ENCODE measurements at places on chromosomes 4 and X.

GRCh38 chr4:99463566-99463965 lies 28.4 kb upstream of the ADH7 start:
- no peak for DNase-seq

GRCh38 chrX:150635952-150636351 lies 57.2 kb upstream of the MTMR1 start:
- no peak for DNase-seq

- no peak for DNase-seq
These were observed 53.5 kb upstream of the VEGFD start for GRCh38 chrX:15437724-15438123.

DNA sequence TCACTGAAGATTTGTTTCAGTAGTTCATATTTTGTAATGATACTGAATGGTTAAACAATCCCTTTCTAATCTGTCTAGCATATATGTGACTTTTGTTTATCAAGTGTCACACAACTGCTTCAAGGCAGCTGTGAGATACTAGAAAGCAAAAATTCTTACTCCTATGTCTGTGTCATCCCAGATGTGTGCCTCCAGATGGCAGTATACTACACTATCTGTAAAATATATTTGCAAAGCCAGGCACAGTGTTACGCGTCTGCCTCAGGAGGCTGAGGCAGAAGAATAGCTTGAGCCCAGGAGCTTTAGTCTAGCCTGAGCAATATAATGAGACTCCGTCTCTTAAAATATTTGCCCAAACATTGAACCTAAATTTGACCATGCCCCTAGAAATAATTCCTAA lies 4.0 kb downstream of the NUDT10 start:
- no peak for DNase-seq

GRCh38 chr4:124804041-124804440 lies 91.5 kb upstream of the ANKRD50 start:
- no peak for DNase-seq

GRCh38 chr4:112060212-112060611 lies 85.0 kb upstream of the FAM241A start:
- DNase-seq, result no peak

GRCh38 chr4:7333024-7333780 lies 101.5 kb downstream of the PSAPL1 start:
- DNase-seq, result no peak

GRCh38 chr4:89356086-89356485 lies 48.5 kb upstream of the GPRIN3 start:
- peak; percentile 15 for DNase-seq

GRCh38 chrX:132716006-132716405 lies 227.2 kb upstream of the MBNL3 start:
- DNase-seq, result no peak

DNA sequence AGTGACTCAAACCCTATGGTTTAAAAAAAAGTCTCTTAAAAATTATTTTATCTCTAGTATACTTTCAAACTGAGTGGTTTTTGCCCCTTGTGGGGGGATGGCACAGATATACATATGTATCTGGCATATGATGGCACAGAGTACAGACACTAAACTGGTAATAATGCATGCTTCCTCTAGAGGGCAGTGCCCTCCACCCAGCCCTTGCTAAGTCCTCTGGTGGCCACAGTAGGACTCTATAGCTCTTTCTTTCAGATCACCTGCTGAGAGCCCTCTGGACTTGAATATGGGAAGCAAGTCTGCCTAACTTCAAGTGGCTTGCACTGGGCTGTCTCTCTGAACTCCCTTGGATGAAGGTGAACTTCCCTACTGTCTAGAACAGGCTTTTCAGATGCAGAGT lies 66.3 kb downstream of the TSPAN7 start:
- no peak for DNase-seq

GRCh38 chr4:3498407-3498806 lies 33.8 kb downstream of the LRPAP1 start:
- no peak for DNase-seq

GRCh38 chrX:42290608-42291007 lies 367.3 kb upstream of the CASK start:
- no peak for DNase-seq

DNA sequence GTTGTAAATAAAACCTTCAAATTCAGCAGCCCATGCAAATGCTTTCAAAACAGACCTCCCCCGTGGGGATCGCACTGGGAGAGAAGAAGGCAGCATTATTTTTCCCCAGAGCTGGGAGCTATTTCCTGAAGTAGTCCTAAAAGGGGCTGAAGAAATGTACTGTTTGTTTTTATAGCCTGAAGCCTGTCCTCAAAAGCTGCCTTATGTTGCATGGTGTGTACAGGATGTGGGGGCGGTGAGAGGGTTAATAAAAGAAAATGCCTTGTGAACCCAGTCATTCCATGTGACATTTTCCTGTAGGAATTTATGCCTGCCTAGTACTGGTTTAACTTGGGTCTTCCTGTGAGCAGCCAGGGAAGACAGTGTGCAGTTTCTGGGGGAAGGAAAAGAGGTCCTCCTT lies 144.1 kb downstream of the SOWAHB start:
- DNase-seq, result no peak

- DNase-seq, result no peak
These were observed 383.5 kb downstream of the KLHL4 start for GRCh38 chrX:87901060-87901459.

DNA sequence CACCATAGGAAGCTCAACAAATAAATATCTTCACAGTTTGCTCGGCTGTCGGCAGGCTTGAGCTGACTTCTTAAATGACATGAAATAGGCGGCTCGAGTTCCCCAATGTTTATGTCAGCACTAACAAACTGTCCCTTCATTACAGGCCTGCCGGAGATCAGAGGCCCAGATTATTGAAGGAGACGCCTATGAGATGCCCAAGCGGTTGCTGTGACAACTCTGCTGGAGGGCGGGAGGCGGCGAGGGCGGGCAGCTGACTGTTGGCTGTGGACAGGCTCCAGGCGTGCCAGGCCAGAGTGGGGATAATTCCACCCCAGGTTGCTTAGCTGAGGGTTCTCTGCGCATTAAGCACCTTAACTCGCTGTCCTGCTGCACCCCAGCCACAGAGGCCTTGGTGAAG lies 39.2 kb upstream of the MSX1 start:
- no peak for DNase-seq

DNA sequence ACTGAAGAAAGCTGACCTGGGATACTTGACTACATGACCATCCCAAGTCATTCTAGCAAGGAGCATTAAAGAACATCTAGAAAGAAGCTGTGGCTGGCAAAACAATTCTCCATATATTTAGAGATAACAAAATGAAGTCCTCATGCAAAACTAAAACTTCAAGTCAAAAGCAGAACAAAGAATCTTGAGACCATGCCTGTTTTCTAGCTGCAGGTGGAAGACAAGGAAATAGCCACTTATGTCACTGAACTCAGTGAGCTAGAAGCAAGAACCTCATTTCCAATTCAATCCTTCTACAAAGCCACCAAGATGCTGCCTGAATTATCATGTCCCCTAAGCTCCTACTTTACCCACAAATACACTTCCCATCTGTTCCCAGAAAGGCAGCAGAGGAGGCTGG lies 13.8 kb downstream of the USP46 start:
- DNase-seq, result no peak

DNA sequence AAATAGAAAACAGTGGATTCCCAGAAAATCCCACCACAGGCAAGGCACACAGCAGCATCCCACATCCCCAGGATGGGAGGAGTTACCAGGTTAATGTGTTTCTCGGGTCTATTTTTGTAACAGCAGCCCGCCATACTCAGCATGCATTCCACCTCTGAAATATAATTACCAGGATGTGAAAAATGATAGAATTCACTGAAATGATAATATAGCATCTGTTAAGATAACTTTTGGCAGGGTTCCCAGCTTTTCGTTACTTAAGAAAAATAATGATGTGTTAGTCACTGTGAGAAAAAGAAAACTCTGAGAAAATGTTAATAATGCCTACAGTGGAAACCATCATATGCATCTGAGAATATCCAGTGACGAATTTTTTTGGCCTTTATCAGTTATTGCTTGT lies 87.1 kb downstream of the VCX2 start:
- DNase-seq, result no peak

- no peak for DNase-seq
These were observed 859.4 kb upstream of the FTHL17 start for GRCh38 chrX:31931225-31931624.

- no peak for DNase-seq
These were observed 6.2 kb downstream of the CCKAR start for GRCh38 chr4:26484032-26484515.

DNA sequence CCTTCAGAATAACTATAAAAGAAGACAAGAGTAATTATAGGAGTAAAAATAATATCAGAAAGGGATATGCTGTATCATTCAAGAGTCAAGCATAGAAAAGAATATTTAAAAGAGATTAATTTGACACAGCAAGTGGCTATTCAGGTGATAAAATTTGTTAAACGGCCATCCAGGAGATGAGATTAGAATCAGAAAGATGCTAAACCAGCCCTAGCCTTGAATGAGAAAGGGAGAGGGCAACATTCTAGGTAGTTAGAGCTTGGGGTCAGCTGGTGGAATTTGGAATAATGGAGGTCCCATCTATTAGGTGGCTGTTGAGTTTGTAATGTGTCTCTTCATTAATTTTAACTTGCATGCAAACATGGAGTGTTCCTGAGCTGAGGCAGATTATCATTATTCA lies 350.5 kb upstream of the PABPC4L start:
- DNase-seq, result no peak
